Stimulated activated CD4-positive, alpha-beta T cell treated with anti-CD3 and anti-CD28 coated beads, TNF-alpha, amount 100 ng/mL, for 24 hours (primary cell): ENCODE measurements at places on chromosomes 4 and X.

DNA sequence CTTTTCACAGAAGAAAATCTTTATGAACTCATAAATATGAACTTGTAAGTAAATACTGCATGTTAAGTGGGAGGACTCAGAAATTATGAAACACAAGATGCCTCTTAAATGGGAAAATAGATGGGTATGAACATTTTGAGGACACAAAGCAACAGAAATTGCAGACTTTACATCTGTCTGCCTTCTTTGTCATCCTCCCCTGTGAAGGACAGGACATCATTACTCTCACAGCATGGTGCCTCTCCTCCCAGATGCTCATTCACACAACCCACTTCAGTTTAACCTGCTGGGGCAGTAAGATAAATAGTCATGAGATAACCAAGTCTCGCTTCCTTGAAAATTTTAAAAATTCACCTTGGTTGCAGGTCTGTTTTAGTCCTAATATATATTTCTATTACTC is 144.5 kb downstream of the APBB2 start:
- DNase-seq, result no peak

DNA sequence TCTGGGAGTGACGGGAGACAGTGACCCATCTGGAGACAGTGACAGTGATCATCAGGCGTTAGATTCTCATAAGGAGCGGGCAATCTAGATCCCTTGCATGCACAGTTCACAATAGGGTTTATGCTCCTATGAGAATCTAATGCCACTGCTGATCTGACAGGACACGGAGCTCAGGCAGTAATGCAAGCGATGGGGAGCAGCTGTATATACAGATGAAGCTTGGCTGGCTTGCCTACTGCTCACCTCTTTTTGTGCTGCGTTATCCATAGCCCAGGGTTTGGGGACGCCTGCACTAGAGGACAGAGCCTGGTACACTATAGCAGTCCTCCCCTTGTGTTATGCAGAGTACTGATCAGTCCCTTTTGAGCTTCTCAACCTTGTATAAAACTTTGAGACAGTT is 23.5 kb downstream of the NFKB1 start:
- no peak for DNase-seq

- no peak for DNase-seq
Measured at GRCh38 chrX:118566359-118566758, 70.7 kb downstream of the DOCK11 start.

DNA sequence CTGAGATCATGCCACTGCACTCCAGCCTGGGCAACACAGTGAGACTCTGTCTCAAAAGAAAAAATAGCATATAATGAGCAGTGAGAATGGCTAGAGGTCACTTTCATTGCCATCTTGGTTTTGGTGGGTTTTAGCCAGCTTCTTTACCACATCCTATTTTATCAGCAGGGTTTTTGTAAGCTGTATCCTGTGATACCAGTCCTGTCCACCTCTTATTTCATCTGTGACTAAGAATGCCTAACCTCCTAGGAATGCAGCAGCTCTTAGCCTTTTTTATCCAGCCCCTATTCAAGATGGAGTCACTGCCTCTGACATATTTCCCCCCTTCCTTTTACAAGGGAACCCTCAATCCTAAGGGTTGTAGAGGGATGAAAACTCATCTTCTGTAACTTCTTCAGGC is 26.1 kb upstream of the IGFBP7 start:
- DNase-seq, result no peak

DNA sequence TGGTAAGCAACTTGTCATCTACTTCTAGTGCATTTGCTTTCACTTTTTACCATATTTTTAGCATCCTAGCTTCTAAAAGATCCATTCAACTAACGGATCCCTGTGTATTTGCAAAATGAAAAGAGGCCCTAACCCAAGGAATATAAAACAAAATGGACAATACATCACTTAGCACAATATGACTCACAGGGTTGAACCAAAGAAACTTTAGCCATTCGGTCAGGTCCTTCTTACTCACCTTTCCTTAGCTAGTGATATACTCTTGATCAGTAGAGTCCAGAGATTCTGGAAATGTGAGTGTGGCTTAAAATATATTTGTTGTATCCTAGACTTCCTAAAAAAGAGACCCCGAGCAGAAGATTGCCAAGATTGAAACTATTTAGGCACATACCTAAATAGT is 19.5 kb downstream of the TMPRSS11E start:
- no peak for DNase-seq

DNA sequence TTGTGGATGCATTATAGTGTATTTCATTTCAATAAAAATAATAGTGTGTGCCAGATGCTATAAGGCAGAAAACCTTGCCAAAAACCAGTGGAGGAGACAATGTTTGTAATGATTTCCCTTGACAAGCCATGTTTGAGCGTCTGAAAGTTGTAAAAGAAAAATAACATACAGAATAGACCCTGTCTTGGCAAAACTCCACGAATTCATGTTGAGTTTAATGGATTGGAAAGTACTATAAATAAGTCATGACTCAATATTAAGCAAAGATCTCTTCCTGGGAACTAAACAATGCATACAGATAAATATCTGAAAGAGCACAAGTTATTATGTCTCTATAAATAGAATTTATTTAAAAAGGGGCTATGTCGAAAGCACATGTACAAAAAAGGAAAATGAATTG is 543.5 kb downstream of the GABRG1 start:
- DNase-seq, result no peak

GRCh38 chr4:55635741-55636655 is at the start of gene NMU:
TSS of gene NMU (minus strand) at chr4:55636298. CDS start at chr4:55636192, 106 bp downstream.
- DNase-seq, result no peak

DNA sequence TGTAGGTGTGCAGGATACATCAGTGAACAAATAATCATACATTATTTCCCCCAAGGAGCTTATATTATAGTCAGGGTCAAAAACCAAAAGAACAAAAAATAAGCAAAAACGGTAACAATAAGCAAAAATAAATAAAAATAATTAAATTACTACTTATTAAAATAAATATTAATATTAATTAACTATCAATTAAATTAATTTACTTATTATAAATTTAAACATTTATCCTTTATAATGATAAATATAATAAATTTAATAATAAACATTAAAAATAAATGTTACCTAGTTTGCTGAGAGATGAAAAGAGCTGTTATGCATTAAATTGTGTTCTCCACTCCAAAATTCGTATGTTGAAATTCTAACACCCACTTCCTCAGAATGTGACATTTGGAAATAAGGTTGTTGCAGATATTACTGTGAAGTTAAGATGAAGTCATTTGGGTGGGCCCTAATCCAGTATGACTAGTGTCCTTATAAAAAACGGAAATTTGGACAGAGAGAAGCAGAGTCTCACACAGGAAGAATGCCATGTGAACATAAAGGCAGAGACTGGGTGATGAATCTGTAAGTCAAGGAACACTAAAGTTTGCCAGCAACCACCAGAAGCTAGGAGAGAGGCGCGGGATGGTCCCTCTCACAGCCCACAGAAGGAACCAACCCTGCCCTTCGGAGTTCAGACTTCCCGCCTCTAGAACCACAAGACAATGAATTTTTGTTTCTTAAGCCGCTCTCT is 67.2 kb upstream of the IBSP start:
- DNase-seq, result no peak

- no peak for DNase-seq
Measured at GRCh38 chrX:13845721-13846378, 29.0 kb upstream of the GPM6B start.

DNA sequence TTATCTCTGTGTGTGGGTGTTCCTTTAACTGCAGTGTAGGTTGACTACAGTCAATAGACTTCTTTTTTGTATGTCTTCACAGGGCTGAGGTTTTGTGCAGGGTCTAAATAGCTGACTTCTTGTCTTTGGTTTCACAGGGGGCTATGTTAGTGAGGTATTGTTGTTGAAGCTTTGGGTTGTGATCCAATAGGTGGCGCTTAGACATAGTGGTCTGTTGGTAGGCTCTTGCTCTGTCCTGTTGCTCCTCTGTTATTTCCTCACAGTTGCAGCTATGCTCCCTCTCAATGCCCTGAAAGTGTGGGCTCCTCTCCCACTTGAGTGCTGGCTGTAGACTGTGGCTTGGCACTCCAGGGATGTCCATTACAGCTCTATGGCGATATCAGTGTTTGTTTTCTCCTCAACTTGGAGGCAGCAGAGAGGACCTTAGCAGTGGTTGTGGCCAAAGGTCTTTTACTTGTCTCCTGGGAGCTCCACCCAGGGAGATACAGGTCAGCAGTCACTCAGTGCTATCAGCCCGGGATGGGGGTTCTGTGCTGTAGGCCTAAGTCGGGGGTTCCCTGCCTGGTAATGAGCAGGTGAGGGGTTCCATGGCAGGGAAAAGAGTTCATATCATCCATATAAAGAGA is 14.0 kb downstream of the POF1B start:
- no peak for DNase-seq

GRCh38 chrX:10106806-10107205 is 50.0 kb upstream of the CLCN4 start:
- DNase-seq, result no peak

DNA sequence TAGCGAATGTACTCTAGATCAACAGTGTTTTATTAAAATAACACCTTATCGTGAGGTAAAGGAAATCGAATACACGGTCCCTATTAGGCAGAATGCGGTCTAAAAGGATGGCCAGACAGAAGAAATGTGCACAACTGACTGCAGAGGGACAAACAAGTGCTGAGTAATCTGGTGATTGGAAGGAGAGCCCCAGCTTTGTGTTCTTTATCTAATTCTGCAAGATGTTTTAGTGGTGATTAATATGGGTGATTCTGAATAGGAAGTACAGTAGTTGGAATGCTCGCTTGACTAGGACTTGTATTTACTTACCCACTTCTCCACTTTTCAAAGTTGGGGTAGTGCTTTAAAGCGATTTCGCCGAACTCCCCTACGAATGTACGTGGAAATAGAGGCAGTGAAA is 1.2 kb downstream of the WDR44 start:
- no peak for DNase-seq

DNA sequence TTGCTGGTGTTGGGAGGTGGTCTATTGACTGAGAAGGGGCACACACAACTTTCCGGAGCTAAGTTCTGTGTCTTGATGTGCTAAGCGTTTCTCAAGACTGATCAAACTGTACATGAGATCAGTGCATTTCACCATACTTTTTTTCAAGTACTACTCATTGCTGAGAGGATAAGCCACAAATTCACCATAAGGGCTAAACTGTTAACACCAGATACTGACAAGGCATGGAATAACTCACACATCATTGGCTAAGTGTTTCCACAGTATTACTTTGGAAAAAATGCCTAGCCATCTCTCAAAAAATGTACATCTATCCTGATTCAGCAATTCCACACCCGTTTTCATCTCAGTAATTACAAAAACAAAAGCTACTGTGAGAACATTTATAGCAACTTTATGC is 13.0 kb downstream of the RBMX start:
- DNase-seq, result no peak

- no peak for DNase-seq
Measured at GRCh38 chr4:42608551-42608950, 48.4 kb downstream of the ATP8A1 start.

DNA sequence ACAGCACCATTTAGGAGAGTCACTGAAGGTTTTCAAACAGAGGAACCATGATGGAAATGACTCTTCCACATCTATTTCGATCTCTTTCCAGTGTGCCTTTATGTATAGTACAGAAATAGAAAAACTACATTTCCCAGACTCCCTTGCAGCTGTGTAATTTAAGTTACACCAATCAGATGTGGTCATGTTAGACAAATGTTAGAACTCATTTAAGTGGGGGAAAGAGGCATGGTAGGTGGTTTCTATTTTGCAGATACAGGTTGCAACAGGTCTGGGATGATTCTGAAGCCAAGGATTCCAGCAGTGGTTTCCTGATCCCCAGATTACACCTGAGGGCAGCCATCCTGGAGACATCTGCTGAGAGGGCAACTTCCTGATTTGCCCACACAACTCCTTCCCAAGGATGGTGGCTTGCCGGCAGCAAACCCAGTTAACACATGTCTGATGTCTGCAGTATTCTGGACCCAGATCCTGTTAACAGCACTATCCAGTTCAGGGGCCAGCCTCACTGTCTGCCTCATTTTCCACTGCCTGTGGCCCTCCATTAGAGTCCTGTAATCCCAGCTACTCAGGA is 38.7 kb upstream of the PDK3 start:
- no peak for DNase-seq

DNA sequence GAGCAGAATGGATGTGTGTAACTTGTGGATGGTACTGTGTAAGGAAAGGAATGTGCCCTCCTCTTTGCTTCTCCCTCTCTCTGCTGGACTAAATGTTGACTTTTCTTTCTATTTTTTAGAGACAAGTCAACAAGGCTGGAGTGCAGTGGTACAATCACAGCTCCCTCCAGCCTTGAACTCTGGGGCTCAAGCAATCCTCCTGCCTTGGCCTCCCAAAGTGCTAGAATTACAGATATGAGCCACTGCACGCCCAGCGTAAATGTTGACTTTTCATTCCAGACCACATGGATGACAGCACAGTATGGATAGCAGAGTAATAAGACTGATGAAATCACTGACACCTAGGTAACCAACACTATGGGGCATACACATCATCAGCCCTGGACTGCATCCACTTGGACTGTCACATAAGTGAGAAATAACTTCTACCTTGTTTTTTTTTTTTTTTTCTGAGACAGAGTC is 5.1 kb upstream of the RPS3A start:
- no peak for DNase-seq

GRCh38 chr4:125315576-125316400 is 1.0 kb downstream of the FAT4 start:
- DNase-seq, result no peak

GRCh38 chrX:85977218-85977617 is 70.1 kb downstream of the CHM start:
- no peak for DNase-seq

GRCh38 chrX:137549851-137550664 is 15.9 kb upstream of the ZIC3 start:
- no peak for DNase-seq

GRCh38 chr4:111453216-111453615 is 692.0 kb upstream of the FAM241A start:
- DNase-seq, result no peak

DNA sequence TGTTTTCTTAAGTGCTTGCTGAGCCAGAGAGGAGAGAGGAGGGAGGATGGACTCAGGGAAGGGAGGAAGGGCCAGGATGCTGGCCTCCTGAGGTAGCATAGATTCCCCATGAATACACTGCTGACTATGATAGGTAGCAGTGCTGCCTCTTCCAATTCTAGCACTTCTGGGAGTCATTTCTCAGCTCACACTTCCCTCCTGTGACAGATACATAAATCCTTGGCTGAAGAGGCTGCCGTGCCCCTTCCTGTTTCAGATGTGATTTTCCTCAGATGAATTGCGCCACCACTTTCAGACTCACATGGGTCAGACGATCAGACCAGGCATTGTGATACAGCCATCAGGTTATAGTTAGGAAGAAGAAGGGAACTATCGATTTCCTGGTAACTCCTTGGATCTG is 22.4 kb downstream of the TSC22D3 start:
- DNase-seq, result no peak

- no peak for DNase-seq
Measured at GRCh38 chr4:20256381-20256881, 4.7 kb downstream of the SLIT2 start.

GRCh38 chr4:25144870-25145481 is 15.3 kb downstream of the SEPSECS start:
- no peak for DNase-seq
